Stimulated activated CD4-positive, alpha-beta T cell treated with anti-CD3 and anti-CD28 coated beads, Interleukin-1b, Interleukin-23, amount 100 ng/mL, for 1 hour (primary cell): ENCODE measurements at places on chromosomes 1 and 21.

DNA sequence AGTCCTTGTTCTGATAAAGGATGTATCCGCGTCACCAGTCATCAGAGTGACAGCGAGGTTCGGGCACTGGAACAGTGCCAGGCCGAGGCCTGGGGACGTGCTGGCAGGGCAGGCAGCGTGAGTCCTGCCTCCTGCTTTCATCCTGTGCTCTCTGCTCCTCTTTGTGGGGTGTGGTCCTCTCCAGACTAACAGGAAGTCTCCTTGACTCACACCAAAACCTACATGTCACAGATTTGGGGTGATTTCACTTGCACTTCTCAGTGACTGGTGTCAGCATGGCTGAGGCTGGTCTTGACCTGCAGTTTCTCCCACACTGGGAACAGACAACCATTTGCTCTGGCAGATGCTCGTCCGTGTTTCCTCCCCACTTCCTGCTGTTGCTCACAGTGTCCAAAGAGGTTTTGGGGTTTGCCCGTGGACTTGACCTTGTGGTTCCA is 8.8 kb upstream of the NLRP3 start:
- peak; percentile 52 for DNase-seq

DNA sequence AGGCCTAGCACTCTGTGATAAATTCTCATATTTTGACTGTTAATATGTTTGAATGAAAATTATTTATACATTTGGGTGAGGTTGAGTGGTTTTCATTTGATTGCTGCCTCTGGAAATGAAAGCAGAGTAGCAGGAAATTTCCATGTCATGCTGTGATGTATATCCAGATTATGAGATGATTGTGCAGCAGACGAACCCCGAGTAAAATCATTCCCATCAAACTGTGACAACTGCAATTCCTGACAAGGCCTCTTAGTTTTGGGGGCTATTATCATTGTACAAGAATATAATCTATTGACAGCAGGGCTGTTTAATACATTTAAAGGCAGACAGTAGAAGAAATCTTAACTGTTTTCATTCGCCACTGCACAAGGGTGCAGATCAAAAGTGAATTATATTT is 134.8 kb downstream of the ATG4C start:
- no peak for DNase-seq

- no peak for DNase-seq
Measured at GRCh38 chr1:10402729-10403274, 3.9 kb downstream of the PGD start.

DNA sequence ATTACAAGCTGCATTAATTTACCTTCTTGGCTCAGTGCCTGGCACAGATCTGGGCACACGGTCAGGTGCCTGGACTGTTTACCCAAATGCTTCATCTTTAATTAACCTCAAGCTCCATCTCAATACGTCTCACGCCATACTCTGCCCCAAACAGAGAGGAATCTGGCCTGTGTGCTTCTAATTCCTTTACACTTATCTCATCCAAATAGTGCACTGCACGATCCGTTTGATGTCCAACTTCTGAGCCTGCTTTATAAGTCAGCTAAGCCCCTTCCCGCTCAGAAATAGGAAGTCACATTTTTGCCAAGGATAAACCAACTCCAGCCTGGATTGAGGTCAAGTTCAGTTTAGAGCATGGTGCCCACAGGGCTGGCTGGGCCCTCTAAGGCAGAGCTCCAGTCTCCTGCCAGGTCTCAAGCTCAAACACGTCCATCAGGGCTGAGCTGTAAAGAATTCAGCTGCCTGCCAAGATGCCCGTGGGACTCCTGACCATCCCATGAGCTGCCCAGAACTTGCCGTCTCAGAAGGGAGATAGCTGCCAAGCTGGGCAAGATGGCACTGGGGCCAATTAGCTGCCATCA is 233.5 kb downstream of the TRABD2B start:
- DNase-seq, result no peak

GRCh38 chr21:45146801-45147200 is 72.4 kb downstream of the ADARB1 start:
- DNase-seq, result no peak

DNA sequence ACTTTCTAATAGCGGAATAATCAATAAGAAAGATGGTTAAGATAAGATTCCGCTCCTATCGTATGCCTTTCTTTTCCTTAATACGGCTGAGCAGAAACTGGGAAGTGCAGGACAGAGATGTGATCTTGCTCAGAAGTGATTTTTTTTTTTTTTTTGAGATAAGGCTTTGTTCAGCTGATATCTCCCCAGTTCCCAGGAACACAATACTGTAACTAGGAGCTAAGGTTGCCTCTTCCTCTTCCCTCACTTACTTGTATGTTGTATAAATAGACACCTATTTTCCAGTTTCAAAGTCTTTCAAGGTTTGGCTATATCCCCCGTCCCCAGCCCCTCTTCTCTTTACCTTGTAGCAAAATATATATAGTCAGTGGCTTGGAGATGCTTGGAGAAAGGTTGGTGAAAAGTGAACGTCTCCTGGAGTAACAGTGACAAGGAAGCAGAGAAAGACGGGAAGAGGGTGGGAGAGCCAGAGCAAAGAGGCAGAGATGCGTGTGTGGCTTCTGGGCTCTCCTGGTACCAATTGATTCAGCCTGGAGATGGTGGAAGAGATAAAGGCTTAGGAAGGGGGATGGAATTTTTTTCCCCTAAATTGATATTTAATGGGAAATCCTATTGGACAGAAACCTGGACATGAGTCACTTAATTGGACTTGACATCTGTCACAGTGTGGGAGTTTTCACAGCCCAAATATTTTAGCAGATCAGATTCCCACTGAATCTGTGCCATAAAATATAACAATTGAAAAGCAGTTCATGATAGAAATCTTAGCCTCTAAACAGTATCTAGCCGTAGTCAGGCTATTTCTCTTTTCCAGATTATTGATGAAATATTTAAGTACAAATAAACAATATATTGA is at the start of gene NHLH2:
NHLH2 (minus strand) TSS at position 522 of the 856 bp plus-strand sequence. CDS start 2,754 bp downstream, outside the sequence.
- no peak for DNase-seq

DNA sequence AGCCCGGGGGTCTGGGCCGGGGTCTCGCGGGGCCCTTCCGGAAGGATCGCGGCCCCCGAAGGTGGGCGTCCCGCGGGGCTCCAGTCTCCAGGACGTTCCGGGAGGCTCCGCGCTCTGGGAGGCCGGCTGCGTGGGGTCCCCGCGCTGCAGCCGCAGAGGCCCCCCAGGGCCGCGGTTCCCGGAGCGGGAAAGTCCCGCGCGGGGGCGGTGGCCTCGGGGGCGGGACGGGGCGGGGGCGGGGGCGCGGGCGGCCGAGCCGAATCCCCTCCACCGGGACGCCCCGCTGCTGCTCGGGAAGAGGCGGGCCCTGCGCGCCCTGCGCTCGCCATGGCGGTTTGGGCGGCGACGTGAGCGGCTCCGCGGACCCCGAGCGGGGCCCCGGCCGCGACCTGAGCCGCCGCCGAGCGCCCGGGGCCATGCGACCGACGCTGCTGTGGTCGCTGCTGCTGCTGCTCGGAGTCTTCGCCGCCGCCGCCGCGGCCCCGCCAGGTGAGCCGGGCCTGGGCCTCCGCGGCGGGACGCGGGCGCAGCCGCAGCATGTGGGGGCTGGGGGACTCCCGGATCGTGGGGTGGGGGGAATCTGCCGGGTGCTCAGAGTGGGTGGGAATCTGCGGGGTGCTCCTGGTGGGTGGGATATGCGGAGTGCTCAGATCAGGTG is at the start of gene IFNGR2:
IFNGR2 (plus strand) TSS at position 286 of the 658 bp plus-strand sequence; CDS start at position 417, 131 bp downstream.
- no peak for DNase-seq

GRCh38 chr1:24364975-24365678 is 46.0 kb downstream of the GRHL3 start:
- no peak for DNase-seq

GRCh38 chr1:155729031-155729898 is 40.4 kb downstream of the DAP3 start:
- DNase-seq, result no peak

GRCh38 chr1:112575154-112575804 is 43.7 kb downstream of the ST7L start:
- DNase-seq, result no peak

DNA sequence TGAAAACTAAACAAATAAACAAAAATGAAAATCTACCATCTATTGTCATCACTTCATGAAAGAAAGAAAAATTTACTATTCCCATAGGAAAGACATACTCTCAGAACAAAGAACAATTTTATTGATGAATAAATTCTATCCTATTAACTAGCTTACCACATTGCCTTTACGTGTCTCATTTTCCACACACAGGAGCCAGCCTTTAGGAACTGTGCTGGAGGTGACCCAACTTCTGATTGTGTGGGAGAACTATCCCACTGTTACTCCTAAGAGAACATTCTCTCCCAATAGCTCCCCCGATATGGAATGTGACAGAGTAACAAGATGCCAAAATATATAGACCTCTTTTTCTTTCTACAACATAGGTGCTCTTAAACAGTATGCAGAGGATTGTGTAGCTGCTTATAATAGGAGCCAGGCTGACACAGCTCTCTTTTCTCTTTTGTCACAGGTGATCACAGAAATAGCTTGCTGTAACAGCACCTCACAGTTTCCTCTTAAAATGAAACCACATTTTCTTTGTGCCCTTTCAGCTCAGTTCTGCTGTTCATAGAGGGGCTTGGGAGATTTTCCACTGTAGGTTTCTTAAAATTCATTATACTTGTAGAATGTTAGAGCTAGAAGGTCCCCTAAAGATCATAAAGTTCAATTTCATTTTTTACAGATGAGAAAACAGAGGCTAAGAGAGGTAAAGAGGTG is 35.5 kb downstream of the C21orf91 start:
- no peak for DNase-seq

DNA sequence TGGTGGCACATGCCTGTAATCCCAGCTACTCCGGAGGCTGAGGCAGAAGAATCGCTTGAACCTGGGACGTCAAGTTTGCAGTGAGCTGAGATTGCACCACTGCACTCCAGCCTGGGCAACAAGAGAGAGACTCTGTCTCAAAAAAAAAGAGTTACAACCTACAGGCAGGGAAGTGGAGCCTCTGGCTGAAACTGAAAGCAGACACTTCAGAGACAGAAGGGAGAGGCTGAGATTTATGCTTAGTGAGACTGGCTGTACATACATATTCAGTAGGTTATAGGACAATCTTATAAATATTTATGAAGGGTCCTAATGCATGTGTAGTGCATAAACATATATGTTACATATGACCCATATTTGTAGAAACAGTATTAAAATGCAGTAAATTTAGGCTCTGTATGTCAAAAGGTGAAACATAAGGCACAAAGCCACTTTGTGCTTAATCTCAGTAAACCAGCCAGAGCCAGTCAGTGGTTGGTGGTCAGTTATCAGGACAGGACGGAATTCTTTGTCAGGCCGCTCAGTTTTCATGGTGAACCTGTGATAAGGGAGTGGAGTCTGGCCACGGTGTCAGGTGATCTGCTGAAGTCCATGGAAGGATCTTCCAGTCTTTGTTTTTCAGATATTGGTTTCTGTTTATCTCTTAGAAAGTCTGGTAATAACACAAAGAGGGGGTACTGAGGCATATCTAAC is 13.7 kb downstream of the RHEX start:
- no peak for DNase-seq

GRCh38 chr1:167935216-167936067 is 1.0 kb upstream of the DCAF6 start:
- no peak for DNase-seq

DNA sequence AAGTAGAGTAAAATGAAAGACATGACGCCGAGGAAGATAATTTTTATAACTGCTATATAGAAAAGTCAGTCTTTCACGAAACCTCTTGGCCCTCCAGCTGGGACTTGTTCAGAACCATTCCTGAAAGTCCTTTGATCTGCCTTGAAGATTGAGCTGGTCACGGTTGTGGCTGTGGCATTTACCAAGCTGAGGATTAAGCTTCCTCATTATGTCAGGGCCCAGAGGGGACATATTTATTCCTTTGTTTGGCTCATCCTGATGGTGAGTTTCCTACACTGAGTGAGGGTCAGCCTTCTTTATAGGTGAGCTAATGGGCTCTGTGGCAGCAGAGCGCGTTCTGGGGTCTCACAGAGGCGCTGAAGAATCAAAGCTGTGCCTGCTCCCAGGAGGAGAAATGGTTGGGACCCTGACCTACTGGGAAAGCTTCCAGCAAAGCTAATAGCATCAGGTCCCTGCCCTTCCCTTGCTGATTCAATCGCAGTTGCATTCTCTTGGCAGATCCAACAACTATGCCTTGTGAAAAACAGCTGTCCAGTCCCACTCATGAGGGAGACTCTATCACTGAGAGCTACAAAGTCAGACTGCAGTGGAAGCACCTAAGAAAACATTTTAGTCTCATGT is 43.2 kb upstream of the PBX1 start:
- no peak for DNase-seq

DNA sequence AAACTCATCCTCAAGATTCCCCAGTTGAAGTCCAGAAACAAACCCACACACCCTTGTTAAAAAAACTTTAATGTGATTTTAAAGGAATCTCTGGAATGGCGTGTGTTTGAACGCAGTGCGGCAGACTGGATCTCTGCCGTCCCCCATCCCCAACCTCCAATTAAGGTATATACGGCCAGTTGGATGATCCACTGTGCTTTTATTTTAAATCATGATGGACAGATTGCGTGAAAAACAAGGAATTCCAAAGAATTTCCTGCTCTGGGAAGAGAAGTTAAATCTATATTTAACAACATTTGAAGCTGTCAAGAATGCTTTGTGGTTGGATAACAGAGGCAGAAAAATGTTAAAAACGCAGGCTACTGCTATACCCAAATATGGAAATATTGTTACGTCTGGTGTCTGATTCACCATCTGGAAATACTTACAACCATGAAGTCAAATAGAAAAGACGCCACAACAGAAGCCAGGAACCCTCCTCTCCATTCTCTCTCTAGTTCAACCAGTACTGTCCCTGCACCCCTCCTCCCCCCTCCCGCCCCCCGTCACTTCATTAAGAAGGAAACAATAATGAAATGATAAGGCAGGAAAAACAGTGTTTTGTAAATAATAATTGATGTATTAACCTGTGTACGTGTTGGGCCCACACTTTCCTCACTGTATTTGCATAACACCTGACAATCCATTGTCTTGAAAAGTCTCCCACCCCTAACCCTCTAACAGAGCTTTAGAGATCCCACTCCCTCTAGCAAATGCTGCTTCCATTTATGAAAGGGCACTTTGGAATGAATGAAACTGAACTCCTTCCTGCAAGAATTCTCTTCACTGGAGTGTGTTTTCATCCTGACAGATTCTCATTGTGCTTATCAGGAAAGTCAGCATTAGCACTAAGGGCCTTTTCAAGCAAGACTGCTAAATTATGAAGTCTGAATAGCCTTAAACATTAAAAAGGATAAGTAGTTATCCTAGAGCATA is 2.0 kb upstream of the CCN1 start:
- no peak for DNase-seq

DNA sequence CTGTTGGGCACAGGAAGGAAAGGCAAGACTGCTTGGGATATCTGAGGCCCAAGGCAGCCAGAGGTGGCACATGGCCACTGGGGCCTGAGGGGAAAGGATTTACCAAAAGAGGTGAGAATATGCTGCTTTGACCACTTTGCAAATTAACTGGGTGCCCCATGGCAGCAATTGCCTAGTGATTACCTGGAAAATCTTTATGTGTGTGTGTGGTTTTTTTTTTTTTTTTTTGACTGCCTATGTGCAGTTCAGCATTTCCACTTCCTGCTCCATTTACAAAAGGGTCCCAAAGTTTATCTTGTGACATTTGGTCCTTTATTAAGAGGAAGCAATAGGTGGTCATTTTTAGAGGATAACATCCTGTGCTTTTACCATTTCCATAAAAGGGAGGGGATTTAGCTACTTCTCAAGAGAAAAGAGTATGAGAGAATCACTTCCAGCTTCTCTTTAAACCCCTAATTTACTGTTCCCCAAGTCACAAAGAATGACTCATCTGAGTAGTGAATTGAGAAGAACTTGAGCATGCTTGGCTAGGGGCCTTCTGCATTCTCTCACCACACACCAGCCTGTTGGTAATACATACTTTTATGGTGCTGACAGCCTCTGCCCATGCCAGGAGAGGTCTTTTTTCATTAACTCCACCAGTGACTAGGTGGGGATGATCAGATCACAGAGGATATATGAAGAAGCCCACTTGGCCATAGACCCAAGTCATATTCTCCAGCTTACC is 52.1 kb downstream of the SYDE2 start:
- DNase-seq, result no peak
